Left renal pelvis (tissue), 4 donors: ENCODE measurements at places on chromosomes 2 and 18. TPM values are rescaled to one million over a fixed set of nuclear protein-coding genes. Genes with fewer than 3 reads are reported as not detected.

GRCh38 chr2:19046986-19047780 is 311.2 kb downstream of the OSR1 start:
- DNase-seq = no peak

DNA sequence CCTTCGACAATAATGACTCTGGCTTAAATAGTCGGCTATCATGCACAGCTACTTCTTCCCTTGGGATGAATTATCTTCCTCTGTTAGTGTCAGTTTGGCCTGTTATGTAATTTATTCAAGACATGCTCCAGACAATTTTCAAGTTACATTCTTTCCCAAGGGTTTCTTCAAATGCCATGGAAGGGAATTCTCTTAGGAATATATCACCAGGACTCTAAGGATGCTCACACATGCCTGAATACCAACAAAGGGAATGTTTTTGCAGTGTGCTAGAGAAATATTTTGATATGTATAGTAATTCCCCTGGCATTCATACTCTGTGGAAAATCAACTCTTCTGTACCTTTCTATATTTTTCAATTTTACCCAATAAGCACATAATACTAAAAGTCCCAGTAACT is 286.0 kb upstream of the KYNU start:
- DNase-seq = no peak

GRCh38 chr2:172091761-172092566 is 6.7 kb downstream of the DLX1 start:
- DNase-seq = no peak

Gene NEDD4L
- polyA plus RNA-seq = 30.8 TPM

Gene RESP18
- polyA plus RNA-seq = not detected

DNA sequence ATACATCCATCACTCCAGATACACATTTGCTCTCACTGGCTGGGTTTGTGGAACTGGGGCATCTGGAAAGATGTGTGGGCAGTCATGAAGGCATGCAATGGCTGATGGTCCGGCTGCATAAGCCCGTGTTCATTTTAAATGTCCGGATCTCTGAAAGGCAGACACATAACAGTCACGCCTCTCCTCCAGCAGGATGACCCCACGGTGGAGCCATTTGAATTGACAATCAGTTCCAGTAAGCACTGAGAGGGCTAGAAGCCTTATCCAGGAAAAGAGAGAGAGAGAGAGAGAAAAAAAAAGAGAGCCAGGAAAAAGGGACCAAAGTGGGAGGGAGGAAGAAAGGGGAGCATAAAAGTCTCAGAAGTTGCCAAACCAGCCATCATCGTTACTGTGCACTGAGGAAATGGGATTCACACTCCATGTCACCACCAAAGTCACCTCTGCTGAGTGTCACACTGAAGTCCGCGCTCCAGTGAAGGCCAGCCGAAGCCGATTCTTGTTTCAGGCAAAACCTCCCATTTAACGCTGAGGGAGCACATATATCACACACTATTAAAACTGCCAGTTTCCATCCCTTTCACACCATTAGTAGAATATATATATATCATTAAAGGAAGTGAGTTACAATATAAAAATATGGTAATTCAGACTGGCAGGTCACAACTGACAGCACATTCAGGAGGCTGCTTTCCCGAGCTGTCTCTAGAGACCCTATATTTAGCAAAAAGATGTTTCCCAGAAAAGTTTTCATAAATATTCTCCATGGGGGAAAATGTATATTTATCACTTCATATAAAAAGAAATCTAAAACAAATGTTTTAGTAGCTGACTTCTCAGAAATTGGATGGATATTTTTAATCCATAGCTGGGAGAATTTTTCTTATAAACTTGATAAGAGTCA is 142.0 kb downstream of the ACTR3 start:
- no peak for DNase-seq

Gene NT5C1B
- polyA plus RNA-seq = 0.86 TPM

Gene ACVR1
- polyA plus RNA-seq = 30.2 TPM

- DNase-seq = no peak
These were observed 13.6 kb upstream of the RHOB start for GRCh38 chr2:20433249-20433648.

DNA sequence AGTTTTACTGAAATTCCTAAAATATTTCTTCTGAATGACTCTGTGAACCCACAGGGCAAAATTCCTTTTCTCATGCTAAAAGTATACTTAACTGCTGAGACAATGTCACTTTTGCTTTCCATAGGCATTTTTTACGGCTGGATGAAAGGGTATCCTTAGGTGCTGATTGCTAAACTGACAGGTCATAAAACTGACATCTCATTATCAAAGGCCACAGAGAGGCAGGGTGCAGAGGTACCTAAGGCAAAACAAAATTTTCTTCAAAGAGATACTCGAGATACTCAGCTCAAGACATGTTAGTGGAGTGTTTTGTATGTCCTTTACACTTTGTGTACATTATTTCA is 62.0 kb upstream of the WDR75 start:
- no peak for DNase-seq

DNA sequence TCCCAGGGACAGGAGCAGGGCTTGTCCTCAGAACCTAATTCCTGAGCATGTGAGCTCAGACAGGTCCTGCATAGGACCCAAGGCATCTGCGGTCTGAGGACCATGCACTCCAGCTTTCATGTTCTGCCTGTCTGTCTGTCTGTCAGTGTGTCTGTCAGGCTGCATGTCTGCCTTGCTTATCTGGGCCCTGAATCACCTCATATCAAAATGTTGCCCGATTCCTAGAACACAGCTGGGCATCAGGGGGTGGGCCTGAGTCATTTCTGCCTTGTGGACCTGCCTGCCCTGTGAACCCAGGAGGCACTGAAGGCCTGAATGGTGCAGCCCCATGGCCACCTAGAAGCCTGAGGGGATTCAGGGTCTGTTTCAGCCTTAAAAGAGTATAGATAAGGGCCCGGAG is 22.1 kb downstream of the INHBB start:
- DNase-seq = no peak

DNA sequence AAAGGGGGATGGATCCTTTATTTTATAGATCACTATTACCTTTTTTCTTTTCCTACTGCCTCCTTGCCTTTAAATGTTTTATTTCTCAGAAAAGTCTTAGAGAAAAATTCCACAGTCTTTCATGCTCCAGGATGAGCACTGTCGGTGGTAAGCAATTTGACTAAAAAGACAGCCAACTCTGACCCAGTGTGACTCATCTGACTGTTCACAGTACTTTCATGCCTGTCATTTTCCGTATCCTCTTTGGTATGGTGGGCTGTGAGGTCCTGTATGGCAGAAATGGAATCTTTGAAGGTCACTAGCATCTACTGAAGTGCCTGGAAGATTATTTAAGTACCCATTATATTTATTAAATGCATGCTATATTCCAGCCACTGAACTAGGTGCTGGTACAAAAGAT is 2.1 kb upstream of the RFTN2 start:
- DNase-seq = no peak

DNA sequence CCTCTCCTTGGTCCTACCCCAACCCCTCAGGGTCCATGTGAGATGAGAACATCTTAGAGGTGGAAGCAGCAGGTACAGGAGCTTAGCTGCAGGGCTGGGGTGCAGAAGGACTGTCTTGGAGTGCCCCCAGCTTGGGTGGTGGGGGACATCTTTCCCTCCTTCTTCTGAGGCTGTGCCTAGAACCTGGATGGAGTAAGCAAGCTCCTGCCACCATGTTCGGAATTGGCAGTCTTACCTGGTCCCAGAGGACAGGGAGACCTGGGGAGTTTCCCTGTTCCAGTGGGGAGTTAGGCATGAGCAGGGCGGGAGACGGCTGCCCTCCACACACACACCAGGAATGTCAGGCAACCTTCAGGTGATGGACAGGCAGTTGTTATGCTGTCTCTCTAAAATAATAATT is 131.0 kb upstream of the COPS8 start:
- DNase-seq = no peak

Gene TEX44
- not detected for polyA plus RNA-seq

Gene RIT2
- not detected for polyA plus RNA-seq

Gene ZNF514
- polyA plus RNA-seq = 26.9 TPM

DNA sequence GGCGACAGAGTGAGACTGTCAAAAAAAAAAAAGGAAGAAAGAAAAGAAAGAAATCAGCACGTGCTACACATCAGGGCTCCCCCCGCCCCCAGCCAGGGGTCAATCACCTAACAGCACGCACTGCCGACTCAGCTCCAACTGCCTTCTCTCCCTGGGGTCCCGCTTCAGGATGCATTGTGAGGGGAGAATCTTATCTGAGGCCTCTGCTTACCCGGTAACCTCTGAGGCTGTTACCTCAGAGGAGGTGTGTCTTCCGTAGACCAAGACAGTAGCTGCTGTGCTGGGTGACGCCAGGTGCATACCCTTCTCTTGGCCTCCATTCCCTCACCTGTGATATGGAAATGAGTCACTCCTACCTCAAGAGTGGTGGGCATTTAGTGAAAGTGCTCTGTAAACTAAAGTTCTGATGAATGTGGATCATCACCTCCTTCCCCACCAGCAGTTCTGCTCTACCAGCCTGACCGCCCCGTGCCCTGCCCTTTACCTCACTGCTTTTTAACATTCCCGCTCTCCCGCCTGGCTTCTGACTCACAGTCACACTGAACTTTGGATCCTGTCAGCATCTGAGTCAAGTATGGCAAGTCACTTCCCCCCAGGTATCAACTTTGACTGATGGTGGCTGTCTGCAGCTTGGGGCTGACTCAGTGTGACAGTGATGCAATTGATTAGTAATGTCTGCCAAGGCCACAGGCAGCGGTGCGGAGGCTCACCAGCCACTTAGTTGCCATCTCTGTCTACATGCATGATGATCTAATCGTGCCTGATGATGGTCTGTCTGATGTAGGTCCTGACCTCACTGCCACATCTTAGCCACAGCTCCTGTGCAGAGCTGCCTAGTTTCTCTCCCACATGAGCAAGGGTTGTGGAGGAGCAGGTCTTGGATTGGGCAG is 20.1 kb downstream of the ARID5A start:
- DNase-seq = no peak

Gene NOSTRIN
- 34.0 TPM for polyA plus RNA-seq

GRCh38 chr2:207112383-207112782 is 53.4 kb downstream of the KLF7 start:
- no peak for DNase-seq

GRCh38 chr18:28124131-28125029 is 52.5 kb downstream of the CDH2 start:
- DNase-seq = no peak

- DNase-seq = no peak
These were observed 572 bp downstream of the INPP4A start for GRCh38 chr2:98445177-98445682.

Gene SLC30A3
- polyA plus RNA-seq = 3.9 TPM
